Stimulated activated CD4-positive, alpha-beta T cell treated with anti-CD3 and anti-CD28 coated beads, Interleukin-15, amount 100 ng/mL, for 48 hours (primary cell): ENCODE measurements at places on chromosomes 4 and X.
A peak's percentile ranks its signal among the peaks of the same experiment; 100 is the strongest.

DNA sequence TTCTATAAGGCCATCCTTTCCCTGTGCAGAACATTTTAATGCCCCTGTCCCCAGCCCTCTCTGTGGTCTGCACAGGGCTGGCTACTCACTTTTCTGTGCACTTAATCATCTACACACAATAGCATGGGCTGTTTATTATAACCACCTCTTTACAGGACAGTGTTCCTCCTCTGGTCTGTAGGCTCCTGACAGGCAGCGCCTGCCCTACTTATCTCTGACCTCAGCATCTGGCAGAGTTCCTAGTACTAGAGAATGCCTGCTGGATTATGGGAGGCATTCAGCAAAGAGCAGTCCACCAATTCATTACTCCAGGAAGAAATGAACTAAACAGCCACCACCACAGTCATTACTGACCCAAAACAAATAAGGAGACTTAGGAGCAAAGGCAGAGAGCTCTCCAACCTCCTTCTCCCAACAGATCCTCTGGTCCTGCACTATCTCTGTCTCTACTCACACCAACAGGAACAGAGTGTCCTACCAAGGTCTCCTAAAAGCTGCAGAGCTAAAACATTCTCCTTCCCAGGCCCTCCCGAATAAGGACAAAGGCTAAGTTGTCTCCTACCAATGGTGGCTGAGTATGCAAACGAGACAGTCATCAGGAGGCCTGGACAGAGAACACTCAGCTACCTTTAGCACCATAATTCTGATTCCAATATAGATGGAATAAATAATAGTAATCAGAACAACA lies 279.2 kb downstream of the QDPR start:
- no peak for DNase-seq

- DNase-seq, result no peak
These were observed 1037.8 kb downstream of the STPG2 start for GRCh38 chr4:97105347-97106099.

GRCh38 chr4:152265149-152265621 lies 270.7 kb downstream of the FBXW7 start:
- no peak for DNase-seq

- no peak for DNase-seq
These were observed 4.0 kb downstream of the TMEM164 start for GRCh38 chrX:110006821-110007375.

DNA sequence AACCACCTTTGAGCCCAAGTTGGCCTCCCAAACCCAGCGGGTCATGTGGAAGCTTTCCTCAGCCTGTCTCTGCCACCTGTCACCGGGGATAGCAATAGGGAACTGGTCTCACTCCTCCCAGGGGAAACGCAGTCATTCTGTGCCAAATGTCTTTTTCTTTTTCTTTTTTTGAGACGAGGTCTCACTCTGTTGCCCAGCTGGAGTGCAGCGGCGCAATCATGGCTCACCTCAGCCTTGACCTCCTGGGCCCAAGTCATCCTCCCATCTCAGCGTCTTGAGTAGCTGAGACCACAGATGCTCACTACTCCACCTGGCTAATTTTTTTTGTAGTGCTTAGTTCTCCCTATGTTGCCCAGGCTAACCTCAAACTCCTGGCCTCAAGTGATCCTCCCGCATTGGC lies 40.3 kb downstream of the MED28 start:
- DNase-seq, result no peak

DNA sequence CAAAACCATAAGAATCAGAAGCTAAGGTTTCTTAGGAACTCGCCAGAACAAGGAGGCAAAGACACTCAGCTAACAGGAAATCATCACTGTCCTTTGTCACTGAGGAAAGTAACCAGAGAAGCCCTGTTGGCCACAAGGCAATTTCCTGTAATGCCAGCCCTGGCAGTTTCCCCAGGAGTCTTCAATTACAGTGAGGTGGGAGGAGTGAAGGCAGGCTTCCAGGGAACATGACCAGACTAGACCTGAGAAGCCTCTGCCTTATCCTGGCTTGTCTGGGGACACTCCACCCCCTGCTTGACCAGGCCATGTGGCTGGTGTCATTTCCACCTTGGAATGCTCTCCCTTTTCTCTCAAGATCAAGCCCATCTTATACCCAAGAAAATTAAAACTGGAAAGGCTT lies 125.3 kb downstream of the COL4A6 start:
- no peak for DNase-seq

DNA sequence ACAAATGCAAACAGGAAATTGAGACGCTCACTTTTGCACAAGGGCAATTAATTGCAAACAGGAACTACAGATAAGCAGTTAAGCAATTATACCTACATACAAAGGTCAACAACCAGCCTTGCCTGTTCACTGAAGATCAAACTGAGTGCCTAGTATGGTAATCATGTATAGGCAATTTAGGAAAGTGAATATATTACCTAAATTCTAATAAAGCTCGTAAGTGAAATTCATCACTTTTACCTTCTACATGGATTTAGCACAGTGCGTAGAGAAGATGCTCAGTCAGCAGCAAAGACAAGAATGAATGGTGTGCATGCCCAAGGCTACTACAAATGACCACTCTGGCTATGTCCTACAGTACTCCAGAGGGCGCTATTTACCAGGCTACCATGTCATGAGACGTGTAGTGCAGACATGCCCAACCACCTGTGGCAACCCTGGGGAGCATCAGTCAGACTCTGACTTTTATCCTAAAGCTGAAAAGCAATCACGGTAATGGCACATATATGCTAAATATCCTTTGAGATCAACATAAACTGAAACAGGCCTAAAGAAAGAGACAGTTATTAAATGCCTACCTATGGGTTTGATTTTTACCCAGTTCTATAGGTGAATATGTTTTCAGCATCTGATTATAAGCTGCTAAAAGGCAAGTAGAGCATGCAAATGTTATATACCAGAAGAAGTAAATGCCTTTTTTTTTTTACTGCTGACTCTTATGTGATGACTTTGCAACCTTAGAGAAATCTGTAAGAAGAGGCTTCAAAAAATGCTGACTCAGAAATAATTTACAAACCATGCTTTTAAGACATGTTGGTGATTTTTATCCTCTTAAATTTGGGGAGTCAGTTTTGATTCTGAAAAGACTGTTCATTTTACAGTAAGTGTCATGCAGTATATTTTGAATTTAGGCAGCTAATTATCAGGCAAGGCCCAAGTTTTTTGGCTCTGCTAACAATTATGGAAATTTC lies 178.0 kb downstream of the PPP3CA start:
- peak; percentile 24 for DNase-seq

DNA sequence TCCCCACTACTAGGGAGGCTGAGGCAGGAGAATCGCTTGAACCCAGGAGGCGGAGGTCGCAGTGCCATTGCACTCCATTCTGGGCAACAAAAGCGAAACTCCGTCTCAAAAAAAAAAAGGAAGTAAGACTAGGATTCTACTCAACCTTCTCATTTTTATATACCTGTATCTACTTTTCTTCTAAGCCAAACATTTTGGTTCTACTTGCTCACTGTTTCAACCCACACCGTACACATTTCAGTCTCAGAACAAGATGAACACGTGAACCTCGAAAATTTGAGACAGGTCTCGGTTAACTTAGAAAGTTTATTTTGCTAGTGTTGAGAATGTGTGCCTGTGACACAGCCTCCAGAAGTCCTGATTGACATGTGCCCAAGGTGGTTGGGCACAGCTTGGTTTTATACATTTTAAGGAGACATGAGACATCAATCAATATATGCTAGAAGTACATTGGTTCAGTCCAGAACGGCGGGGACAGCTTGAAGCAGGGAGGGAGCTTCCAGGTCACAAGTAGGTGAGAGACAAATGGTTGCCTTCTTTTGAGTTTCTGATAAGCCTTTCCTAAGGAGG lies 3.7 kb downstream of the ADD1 start:
- DNase-seq, result no peak

DNA sequence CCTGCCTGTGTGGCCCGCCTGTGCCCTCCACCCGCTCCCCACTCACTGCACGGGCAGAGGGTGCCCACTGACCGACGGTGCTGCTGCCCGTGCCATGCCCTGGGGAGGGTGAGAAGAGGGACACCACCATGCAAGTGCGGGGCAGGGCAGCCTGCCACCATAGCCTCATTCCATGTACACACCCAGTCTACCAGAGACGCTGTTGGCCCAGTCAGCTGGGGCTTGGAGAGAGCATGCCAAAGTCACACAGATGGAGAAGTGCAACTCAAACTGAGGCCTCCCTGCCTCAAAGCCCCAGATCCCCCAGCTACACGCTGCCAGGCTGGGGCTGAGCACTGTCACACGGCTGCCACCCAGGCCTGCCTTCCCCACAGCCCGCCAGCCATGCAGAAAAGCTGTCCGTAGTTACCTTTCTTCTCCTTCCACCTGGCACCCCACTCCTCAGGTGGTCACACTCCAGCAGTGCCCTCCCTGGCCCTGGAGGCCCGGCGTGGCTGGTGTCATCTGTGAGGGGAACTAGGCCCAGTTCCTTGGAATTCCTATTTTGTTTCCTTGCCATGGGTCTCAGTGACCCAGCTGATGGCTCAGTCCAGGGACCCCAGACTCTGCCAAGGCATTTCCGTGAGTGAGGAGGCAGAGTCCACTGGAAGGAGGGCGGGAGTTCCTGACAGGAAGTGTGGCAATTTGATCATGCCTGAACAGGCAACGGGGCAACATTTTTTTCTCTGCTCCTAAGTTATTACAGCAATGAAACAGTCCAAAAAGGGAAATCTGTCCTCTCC lies at the start of gene SLC2A9:
TSS of gene SLC2A9 (minus strand) at position 627 of the 782 bp plus-strand sequence. CDS start at position 559, 68 bp downstream.
- no peak for DNase-seq

- DNase-seq, result no peak
These were observed 11.3 kb downstream of the YTHDC1 start for GRCh38 chr4:68338625-68339024.

DNA sequence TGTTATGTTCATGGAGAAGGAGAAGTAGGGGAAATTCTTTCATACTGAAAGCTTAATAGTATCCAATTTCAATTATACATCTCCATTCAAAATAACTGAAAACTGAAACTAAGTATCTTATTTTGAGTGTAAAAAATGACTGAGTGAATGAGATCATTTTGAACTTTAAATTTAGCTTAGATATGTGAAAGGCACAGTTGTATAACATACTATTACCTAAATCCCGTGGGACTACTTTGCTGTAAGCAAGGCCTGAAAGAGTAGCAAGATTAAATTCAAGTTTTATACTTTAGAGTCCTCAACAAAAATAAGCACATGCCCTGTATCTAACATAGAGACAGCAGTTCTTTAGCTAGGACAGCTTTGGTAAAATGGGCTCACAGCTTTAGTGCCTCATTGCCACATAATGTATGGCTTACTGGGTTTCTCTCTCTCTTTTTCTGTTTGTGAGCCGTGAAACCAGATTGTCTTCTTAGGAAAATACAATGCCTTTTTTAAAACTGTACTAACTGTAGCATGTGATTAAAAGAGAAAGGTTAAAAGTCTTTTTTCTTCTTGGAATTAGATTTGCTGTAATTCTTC lies 43.2 kb downstream of the GSTCD start:
- no peak for DNase-seq

DNA sequence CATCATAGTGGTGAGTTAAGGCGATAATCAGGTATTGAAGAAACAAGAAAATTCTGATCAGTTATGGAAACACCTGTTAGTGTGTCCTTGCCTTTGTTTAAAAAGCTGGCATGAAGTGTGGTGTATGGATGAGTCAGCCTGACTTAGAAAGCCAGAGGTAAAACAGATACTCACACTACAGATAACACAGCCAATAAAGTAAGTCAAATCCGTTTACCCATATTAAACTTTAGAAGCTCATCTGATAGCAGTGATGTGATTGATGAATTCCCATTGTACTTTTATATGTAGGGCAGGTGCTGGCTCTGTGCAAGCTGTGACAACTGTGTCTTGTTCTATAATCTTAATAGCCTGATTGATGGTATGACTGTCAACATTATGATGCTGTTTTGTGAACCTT lies 1392.7 kb upstream of the IGFBP7 start:
- no peak for DNase-seq
